Substantia nigra (tissue), 51 donors: ENCODE measurements at places on chromosomes 5 and 9.

DNA sequence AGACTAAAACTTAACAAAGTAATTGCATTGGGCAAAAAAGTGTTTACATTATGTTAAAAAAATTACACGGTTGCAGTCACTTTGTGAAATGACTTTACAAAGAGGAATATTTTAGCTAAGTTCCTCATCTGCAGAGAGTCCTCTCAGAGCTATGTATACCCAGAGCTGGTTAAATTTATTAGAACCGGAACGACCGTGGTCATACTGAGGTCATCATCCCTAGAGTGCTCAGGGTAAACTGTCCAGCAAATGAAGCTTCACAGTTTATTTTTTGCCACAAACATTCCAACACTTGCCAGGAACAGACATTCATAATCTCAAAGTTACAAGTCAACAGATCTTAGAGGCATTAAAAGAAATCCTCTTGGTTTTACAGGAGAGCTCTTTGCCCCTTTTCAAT is 897 bp downstream of the ROPN1L start:
- no peak for DNase-seq

DNA sequence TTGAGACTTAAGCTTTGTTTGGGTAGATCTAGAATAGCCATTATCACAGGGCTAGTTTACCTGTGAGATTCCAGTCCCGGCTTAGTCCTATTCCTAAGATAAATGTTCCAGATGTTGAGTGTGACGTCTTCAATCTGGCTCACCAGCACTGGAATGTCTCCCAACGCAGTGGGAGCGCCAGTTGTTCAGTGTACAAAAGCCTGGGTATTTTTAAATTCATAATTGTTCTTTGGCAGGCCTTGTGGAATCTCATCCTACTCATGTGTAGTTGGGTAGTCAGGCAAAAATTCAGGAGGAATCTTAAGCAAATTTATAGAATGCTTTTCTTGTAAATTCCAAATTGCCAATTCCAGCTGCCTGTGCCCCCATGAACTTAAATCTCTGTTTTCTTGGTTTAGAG is 272.6 kb upstream of the KCNN2 start:
- DNase-seq: no peak

GRCh38 chr9:78031893-78032729 is 500 bp upstream of the GNAQ start:
- DNase-seq: peak; percentile 92

- no peak for DNase-seq
These were observed 23.1 kb upstream of the NSMF start for GRCh38 chr9:137482094-137482781.

- no peak for DNase-seq
These were observed 147.3 kb downstream of the KCTD16 start for GRCh38 chr5:144318011-144318410.

GRCh38 chr9:94802793-94803192 is 76.3 kb downstream of the AOPEP start:
- no peak for DNase-seq

GRCh38 chr5:162485666-162486292 is 418.2 kb downstream of the GABRG2 start:
- DNase-seq: no peak

DNA sequence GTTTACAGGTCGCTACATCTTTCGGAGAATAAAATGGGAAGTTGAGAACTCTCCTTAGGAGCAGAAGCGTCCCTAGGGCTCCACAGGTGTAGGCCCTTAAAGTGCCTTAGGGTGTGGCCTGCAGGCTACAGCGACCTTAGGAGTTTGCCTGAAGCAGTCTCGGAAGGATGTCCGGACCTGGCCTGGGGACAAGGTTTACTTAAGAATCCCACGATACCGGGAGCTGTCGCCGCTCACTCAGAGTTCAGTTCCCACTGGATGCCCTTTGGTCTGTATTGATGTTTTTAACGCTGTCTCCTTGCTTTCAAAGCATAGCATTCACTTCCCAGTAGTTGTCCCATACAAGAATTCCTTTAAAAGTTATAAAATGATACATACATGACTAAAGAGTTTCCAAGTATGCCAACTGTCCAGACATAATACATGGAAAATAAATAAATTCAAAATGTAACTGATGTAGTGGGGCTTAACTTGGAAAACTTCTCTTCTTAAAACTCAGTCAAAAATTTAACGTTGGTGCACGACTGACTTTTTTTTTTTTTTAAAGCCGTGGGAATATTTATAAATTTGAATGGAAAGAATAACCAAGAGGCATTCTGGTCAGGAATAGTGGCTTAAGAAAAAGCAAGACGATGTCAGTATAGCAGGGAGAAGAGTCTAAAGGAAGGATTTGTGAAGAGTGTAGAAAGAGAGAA is 848 bp downstream of the RAD50 start:
- DNase-seq: no peak

DNA sequence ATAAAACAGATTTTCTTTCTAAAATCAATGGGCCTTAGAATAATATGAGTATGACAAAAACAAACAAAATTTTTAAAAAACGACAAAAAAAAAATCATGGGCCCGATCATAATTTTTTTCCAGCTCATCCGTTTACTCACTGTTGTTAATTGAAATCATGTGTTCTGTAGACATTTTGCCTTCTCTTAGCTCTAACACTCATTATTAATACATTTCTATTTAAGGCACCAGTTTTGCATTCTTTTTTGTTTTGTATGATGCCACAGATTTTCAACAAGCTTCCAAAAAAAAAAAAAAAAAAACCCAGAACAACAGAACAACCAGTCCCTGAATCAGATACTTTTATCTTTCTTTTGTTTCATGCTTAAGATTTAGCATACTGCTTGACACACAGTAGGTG is 86.4 kb downstream of the PRLR start:
- DNase-seq: no peak

GRCh38 chr5:173246135-173246495 is 11.1 kb upstream of the NKX2-5 start:
- DNase-seq: no peak

DNA sequence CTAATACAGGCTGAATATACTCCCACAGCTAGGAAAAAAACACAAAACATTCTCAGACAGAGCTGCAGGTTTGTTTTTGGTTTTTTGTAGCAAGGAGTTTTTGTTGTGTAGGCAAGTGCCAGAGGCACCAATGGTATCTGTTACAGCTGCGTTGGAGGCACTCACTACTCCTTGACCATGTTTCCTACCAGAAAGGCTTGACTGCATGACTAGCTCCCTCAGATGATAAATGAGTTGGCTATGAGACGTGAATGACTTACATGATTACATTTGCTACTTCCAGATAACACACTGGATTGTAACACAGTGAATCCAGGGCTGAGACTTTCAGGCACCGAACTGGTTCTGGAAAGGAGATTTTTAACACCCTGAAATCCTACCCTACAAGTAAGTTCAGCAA is 18.8 kb downstream of the GZMK start:
- DNase-seq: no peak

DNA sequence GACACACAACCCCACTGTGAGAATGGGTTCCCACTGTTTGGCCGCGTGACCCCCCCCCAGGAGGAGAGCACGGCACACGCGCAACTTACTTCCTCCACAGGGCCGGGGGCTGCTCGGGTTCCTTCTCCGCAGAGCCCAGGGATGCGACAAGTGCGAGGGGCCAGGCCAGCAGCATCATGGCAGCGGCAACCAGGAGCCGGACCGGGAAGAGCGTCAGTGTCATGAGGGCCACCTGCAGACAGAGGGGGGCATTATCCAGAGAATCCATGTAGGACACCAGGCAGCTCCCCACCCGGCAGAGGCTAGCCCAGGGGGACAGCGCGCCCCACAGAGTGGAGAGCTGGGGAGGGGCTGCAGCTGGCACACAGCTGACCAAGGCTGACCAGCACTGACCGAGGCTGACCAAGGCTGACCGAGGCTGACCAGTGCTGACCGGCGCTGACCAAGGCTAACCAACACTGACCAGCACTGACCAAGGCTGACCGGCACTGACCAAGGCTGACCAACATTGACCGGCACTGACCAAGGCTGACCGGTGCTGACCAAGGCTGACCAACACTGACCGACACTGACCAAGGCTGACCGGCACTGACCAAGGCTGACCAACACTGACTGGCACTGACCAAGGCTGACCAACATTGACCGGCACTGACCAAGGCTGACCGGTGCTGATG is 22.3 kb downstream of the LPCAT1 start:
- DNase-seq: no peak

- DNase-seq: peak; percentile 74
These were observed 13.2 kb downstream of the ATOX1 start for GRCh38 chr5:151745071-151745705.
